Naive thymus-derived CD4-positive, alpha-beta T cell (primary cell): ENCODE measurements at places on chromosomes 11 and 22.

GRCh38 chr11:8690374-8691342, 8.1 kb downstream of the RPL27A start:
- DNase-seq, result no peak

DNA sequence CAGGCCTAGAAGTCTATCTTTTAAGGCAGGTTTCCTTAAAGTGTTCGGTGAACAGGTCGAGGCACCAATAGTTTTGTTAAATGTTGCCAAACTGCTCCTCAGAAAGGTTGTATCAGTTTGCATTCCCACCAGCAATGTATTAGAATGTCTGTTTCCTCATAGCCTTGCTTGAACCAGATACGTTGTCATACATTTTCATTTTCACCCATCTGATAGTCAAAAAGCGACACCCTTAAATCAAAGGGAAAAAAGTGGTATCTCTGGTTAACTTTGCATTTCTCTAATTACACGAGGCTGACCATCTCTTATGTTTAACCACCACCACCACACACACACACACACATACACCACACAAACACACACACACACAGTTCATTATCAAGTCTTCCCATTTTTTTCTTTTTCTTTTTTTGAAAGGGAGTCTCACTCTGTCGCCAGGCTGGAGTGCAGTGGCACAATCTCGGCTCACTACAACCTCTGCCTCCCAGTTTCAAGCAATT, 16.3 kb downstream of the PRR14L start:
- DNase-seq, result no peak

GRCh38 chr11:127056338-127056971, 55.9 kb upstream of the KIRREL3 start:
- DNase-seq, result no peak

- DNase-seq, result no peak
Observed at GRCh38 chr11:94574193-94574961, 7.2 kb downstream of the PIWIL4 start.

DNA sequence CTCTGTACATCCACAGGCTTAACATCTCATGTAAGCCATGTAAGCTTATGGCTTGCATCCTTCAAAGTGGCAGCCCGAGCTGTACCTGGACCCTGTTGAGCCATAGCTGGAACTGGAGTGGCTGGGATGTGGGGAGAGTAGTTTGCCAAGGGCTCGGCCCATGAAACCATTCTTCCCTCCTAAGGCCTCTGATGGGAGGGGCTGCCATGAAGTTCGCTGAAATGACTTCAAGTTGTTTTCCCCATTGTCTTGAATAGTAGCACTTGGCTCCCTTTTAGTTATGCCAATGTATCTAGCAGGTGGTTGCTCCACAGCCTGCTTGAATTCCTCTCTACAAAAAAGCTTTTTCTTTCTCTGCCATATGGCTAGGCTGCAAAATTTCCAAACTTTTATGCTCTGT, 5.2 kb upstream of the CHORDC1 start:
- no peak for DNase-seq

DNA sequence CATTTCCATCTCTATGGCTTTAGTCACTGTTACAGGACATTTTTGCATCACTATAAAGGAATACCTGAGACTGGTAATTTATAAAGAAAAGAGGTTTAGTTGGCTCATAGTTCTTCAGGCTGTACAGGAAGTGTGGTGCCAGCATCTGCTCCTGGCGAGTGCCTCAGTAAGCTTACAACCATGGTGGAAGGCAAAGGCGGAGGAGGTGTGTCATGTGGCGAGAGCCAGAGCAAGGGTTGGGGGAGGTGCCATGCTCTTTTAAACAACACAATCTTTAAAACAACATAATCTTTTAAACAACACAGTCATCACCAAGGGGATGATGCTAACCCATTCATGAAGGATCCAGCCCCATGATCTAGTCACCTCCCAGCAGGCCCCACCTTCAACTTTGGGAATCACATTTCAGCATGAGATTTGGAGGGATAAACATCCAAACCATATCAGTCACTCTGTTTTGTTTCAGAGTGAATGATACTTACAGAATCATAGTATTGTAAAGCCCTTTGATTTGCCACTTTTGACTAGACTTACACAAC, 103.3 kb downstream of the PDE3B start:
- no peak for DNase-seq

- no peak for DNase-seq
Observed at GRCh38 chr11:60265373-60266214, 14.9 kb upstream of the MS4A4A start.

GRCh38 chr11:69435161-69435986, 46.1 kb upstream of the LINC01488 start:
- no peak for DNase-seq
